ENCODE measurements at places on chromosomes 11 and 22.

DNA sequence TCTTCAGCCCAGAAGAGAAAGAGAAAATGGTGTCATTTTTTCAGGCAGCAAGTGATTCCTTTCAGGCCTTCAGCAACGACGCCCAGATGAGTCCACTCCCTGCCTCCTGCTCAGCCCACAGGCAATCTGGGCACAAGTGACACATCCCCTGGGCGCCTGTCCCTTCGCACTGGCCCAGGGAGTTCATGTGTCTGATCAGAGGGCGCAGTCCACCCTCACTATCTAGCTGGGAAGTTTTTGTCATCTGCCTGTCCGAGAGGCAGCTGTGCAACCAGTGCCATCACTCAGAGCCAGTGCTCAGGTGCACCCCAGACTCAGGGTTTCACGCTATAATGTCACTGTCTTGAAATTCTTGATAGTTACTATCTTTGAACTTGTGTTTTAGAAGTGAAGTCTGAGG, 1.4 kb upstream of the KCNQ1OT1 start:
- no peak for DNase-seq

DNA sequence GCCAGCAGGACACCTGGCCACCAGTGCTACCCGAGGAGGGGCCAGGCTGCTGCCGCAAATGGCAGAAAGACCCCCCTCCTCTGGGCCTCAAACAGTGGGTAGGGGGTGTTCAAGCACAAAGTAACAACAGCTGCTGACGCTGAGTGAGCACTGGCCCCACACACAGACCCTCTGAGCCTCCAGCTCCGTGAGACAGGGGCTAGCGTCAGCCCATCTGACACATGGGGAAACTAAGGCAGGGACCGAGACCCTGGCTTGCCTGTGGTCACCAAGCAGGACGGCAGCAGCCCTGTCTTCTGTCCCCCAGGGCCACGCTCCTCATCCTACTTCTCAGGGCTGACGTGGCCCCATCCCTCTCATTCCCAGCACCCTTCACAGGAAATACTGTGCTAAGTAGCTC, 36.5 kb downstream of the NUP50 start:
- DNase-seq: no peak

GRCh38 chr11:8533332-8533731, 60.7 kb downstream of the STK33 start:
- no peak for DNase-seq

- no peak for DNase-seq
These were observed 48.6 kb downstream of the GAB4 start for GRCh38 chr22:16959345-16959930.

DNA sequence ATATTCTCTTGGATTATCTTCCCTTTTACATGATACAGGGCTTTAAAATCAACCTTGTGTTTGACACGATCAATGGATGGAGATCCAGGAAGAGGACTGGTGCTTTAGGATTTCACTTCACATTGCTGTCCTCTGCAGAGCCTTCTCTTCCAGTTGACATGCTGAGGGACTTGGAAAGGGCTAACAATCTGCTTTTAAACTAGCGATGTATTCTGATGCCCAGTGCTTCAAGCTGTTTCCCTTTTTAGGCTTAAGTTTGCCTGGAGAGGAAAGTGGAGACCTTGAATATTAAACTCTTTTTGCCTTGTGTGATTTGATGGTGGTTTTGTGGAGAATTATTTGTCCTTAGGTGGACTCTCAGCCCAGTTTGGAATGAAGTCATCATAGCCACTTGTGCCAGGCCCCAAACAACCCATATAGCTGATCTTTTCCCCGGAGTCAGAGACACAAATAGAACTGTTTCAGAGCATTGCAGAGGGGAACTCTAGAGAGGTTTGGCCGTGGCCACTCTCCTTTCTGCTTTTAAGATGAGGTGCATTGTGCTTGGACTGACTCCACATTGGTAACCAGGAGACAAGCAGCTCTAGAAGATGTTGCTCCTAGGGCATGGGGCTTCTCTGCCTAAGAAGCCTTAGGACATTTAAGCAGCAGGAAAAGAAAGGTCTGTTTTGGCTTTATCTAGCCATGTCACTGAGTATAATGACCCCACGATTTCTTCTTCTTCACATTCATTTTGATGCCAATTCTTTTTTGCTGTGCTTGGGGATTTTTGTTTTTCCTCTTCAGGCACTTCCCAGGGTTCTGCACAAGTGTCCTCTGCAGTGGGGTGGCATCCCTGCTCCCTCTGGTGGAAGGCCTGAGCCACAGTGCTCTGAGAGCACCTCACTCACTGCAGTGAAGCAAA, 152.8 kb downstream of the NCAM1 start:
- DNase-seq: peak; percentile 12

- DNase-seq: no peak
These were observed 33.8 kb upstream of the APOA1 start for GRCh38 chr11:116871248-116871647.

GRCh38 chr11:64631675-64632074, 40.7 kb downstream of the SLC22A12 start:
- DNase-seq: no peak

- no peak for DNase-seq
These were observed 316.0 kb downstream of the ETS1 start for GRCh38 chr11:128271401-128271800.

GRCh38 chr11:111361052-111361801, 17.8 kb downstream of the POU2AF1 start:
- no peak for DNase-seq

DNA sequence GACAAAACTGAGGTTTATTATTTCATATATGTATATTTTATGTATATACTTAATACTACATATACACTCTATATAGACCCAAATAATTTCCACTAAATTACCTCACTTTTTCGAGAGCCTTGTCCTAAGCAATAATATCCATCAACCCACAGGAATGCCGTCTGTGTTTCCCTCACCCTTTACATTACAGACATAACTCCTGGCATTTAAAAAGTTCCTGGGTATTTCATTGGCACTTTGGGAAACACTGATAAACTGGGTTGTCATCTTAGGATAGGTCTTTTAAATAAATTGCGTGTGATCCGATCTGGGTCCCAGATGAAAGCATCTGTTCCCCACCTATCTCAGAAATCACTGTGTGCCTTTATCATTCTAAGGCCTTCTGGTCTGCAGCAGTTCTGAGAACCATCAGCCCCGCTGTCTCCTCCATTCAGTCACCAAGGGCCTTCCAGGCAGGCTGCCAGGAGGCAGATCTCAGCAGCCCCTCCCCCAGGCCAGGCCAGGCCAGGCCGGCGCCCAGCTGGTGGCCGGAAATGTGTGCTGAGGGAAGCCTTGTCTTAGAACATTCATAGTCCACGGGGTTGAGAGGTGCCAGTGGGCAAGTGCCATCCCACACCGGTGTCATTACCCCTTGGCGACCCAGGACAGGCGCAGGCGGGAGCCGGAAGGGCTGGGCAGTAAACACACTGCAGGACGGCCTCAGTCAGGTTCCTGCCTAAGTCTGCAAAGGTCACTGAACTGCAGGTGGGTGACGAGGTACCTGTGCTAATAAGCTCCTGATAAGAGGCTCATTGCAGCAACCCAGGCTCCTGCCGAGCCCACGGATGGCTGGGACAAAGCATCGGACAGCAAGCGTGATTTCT, 3.3 kb downstream of the FGF19 start:
- DNase-seq: peak; percentile 67

DNA sequence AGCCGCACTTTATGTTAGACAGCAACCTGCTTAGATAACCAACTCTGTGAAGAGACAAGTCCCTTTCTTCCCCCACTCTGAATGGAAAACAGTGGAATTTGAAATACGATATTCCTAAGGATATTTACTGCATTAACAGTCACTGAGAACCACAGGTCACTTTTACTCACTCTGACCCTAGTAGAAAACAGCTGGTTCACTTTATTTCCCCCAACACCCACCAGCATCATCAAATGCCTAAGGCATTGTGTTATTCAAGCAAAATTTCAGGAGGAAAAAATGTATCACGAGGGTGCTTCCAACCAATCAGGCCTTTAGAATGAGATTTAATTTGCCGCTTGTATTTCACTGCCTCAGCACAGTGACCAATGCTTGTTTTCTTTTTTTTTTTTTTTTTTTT, 1134.1 kb upstream of the CCDC90B start:
- DNase-seq: no peak

GRCh38 chr11:85941380-85941973, 86.3 kb downstream of the CCDC83 start:
- peak; percentile 41 for DNase-seq

- no peak for DNase-seq
These were observed 1.9 kb downstream of the KCTD17 start for GRCh38 chr22:37053310-37054055.

DNA sequence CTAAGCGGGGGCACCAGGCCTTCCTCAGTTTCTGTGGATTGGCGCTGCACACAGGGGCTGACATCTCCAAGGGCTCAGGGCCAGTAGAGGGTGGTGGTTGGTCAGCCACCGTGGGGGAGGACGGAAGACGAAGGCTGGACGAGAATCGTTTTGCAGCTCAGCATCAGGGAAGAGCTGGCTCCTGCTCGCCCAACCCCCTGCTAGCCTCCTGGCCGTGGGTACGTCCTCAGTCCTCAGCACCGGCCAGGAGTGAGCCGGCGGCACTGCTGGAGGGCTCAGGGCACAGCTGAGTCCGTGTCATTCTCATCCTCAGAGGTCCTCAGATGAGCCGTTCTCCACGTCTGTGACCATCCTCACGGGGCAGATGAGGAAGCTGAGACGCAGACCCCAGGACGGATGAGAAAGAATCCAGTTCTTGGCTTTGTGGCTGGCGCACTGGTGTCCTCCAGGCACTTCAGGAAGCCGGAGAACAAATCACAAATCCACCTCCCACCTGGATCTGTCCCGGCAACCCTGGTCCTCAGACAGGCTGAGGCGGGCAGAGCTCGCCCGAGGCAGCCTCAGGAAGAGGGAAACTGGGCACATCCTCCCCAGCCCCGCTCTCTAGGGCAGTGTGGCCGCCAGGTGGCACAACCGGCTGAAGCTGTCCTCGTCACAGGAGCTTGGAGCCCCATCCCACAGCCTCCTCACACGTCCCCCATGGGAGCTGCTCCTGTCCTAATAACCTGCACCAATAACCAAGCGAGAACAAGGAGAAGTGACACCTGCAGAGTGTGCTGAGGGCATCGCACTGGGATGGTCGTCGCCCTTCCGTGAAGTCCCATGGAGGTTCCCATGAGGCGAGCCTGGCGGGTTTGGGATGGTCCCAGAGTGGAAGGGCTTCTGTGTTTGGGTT, 393.7 kb downstream of the BRD1 start:
- no peak for DNase-seq

- DNase-seq: no peak
These were observed 18.2 kb downstream of the CALCA start for GRCh38 chr11:14953904-14954303.

- DNase-seq: no peak
These were observed 2.9 kb upstream of the TMEM9B start for GRCh38 chr11:8967184-8967583.

DNA sequence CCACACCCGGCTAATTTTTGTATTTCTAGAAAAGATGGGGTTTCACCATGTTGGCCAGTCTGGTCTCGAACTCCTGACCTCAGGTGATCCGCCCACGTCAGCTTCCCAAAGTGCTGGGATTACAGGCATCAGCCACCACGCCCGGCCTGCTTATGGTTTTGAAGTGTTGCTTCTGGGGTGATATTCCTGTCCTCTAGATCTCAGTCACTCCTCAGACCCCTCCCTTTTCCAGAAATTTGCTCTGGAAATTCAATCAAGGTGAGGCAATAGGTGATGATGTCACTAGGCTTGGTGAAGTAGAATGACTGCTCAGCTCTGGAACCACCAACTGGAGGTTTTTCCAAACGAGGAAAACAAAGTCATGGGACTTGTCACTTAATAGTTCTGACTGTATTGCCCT, 36.6 kb upstream of the CREB3L1 start:
- no peak for DNase-seq

DNA sequence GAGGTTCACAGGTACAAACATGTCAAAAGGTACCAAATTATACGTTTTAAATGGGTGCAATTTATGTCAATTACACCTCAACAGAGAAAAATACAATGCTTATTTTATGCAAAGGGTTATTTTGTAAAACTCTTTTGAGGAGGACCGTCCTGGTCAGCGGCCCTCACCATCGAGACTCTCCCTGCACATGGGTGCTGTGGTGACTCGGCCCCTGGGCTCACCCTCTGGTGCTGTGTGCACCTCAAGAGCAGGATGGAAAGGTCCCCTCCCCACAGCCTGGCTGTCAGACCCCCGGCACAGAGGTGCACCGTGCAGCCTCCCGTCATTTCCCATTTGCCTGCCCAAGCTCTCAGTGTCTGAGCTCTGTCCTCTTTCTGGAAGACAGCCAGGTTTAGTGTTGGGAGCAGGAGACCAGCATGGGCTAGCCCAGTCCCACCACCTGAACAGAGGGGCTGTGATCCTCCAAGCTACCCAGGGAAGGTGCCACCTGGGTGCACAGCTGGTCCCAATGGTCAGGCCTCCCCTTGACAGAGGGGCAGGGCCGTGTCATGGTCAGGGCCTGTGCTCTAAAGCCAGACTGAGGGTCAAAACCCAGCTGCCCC, 41.8 kb upstream of the PRODH start:
- no peak for DNase-seq

DNA sequence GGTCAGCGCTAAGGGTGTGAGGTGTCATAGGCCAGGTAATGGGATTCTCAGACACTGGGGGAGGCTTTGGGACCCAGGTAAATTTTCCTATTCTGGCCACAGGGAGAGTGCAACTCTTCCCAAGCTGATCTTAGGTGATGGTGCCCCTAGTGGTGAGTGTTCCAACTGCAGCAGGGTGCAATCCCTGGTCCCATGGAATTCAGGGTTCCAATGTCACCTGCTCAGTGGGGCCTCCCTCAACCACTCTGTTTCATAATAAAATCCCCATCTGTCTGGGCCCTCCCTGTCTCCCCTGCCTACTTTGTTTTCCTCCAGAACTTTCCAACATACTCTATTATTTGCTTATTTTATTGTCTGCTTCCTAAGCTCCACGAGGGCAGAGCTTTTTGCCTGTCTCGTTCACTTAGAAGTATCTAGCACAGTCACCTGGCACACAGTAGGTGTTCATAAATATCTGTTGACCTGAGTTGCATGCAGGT, 2.9 kb upstream of the SGSM1 start:
- peak; percentile 7 for DNase-seq

- DNase-seq: no peak
These were observed 74.2 kb downstream of the FBLN1 start for GRCh38 chr22:45576730-45577464.

- no peak for DNase-seq
These were observed 85.0 kb downstream of the CHST1 start for GRCh38 chr11:45580399-45580798.

- no peak for DNase-seq
These were observed 5.1 kb downstream of the PATE2 start for GRCh38 chr11:125773516-125773915.

DNA sequence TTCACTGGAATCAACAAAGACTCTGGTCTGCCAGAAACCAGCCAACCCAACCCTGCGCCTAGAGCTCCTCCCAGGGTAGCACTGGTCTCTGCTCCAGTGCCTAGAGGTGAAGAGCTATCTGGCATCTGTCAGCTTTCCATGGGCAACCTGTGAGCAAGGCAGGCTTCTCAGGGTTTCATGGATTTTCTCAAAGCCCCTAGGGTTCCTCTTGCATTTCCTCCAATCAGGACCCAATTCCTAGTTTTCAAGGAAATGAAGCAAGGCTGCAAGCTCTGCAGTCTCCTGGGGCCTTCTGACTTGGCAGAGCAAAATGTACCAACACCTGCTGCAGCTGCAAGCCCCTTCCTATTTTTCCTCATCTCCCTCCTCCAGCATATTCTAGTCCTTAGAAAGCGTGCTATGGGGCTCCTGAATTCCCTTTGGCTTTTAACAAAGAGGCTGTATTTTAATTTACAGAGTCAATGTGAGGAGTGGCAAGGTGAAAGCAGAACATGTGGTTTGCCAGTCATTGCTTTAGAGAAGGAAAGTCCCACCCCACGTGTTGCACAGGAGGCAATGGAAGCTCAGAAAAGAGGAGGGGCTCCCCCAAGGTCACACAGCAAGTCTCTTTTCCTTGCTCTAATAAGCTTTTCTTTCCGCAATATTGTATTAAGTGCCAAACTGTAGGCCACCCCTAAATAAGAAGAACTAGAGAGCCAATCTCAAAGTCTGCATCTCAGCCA, 33.0 kb upstream of the RIC3 start:
- no peak for DNase-seq

Measured in smooth muscle cell of the brain vasculature (primary cell).